ENCODE measurements at places on chromosomes 3 and 15.

DNA sequence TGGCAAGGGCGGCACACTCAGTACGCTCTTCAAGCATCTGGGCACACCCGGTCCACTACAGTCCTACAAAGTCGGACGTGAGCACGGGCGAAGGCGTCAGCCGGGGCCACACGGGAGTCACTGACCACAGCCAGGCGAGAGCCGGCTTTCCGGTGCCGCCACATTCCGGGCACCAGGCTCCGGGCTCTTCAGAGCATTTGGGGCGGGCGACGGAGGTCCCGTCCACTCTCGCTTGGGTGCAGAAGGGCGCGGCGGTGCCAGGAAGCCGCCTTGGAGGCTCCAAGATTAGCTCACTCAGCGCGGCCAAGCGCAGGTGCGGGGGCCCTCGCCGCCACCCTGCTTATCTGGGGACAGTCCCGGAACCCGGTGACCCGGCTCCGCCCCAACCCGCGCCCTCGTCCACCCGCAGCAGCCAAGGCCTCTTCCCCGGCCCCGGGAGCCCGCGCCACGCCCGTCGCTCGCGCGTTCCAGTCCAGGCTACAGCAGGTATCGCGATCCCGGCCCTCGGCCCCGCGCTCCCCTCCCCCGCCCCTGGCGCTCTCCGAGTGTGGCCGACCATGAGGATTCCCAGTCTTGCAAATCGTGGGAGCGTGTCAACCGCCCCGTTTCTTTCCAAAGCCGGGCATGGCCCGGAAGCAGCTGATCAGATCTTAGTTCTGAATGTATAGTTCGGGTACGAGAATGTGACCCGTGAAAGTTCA, at the start of gene ADPRH:
TSS of gene ADPRH (plus strand) at position 127 of the 701 bp plus-strand sequence. CDS start 2,678 bp downstream, outside the sequence.
- DNase-seq: no peak

DNA sequence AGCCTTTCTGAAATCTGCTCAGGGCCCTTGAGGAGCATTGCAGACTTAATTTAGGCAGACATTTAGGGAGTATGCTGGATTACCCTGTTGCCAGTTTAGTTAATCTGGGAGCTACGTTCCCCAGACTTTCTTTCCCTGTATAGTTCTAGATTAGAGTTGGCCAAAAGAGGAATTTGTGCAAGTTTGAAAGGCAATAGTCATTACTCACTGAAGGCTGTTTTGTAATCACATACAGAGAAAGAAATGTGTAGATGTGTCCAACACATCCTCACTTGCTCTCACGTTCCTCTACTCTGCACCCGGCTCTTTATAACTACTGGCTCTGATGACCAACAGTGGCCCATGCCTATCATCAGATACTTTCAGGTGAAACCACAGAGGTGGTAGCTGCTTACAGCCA, 24.2 kb downstream of the MASP1 start:
- no peak for DNase-seq

- no peak for DNase-seq
Observed at GRCh38 chr3:197356275-197356674, 57.9 kb upstream of the DLG1 start.

- no peak for DNase-seq
Observed at GRCh38 chr3:158668506-158668905, 3.9 kb downstream of the LXN start.

DNA sequence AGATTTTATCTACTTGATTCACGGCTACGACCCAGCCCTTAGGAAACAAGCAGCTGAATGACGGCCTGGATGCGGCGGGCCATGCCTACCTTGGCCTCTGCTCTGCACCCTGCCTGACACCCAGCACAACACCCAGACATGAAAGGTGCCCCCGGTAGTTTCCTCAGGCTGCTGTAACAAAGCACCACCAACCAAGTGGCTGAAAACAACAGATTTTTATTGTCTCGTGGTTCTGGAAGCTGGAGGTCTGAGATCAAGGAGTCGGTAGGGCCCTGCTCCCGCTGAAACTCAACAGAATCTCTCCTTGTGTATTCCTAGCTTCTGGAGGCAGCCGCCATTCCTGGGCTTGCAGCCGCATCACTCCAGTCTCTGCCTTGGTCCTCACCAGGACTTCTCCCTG, 111.7 kb downstream of the ADCY5 start:
- no peak for DNase-seq

DNA sequence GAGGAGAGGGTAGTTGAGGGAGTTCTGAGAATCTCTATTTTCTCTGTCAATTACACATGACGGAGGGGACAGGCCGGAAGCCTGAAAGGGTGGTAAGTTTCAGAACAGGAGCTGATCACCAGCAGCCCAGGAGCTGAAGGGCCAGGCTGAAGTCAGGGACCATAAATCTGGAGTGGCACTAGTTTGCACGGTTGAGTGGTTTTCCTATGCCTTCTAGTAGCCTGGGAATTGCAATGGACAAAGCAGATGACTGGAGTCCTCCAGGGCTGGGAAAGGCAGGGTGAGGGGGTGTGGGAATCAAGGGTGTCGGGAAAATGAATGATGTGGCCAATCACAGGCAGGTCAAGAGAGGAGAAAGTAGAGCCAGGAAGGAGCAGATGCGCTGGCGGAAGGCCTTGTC, 72.5 kb downstream of the MAGEF1 start:
- no peak for DNase-seq

GRCh38 chr15:31409171-31409570, 82.5 kb downstream of the KLF13 start:
- DNase-seq: no peak

GRCh38 chr3:135349254-135349948, 554.3 kb downstream of the EPHB1 start:
- no peak for DNase-seq

DNA sequence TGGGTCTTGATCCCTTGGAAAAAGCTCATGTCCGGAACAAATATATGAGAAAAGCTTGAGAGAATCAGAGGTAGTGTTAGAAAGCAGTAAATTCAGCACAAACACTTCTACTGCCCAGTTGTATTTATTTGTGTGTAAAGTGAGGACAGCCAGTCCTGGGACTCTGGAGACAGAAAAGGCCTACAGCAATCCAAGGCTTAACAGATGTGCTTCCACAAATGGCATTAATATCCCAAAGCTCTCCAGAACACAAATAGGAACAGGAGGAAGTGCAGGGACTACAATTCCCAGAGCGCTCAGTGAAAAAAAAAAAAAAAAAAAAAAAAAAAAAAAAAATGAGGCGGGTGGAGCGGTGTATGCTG, 390 bp upstream of the AP2M1 start:
- DNase-seq: no peak

GRCh38 chr15:79538527-79538926, 106.4 kb downstream of the MINAR1 start:
- no peak for DNase-seq

GRCh38 chr3:179599531-179599930, 4.9 kb downstream of the MRPL47 start:
- DNase-seq: no peak

DNA sequence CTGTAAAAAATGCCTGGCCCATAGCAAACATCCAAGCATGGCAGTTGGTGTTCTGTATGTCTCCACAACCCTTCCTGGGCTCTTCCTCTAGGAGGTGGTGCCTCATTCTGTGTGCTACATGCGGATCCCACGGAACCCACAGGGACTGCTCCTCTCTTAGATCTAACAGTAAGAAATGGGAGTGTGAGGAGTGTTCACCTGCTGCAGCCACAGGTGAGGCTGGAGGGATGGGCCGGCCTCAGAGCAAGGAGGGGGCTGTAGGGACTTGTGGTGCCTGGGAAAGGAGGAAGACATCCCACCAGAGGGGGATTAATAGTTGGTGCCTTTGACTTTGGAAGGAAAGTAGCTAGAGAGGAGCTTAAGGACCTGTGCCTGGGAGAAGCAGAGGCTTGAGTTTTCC, 22.2 kb downstream of the SEMA3G start:
- no peak for DNase-seq

GRCh38 chr3:42368861-42369260, 41.5 kb downstream of the LYZL4 start:
- no peak for DNase-seq

- DNase-seq: no peak
Observed at GRCh38 chr3:156558389-156558788, 3.5 kb upstream of the SSR3 start.

DNA sequence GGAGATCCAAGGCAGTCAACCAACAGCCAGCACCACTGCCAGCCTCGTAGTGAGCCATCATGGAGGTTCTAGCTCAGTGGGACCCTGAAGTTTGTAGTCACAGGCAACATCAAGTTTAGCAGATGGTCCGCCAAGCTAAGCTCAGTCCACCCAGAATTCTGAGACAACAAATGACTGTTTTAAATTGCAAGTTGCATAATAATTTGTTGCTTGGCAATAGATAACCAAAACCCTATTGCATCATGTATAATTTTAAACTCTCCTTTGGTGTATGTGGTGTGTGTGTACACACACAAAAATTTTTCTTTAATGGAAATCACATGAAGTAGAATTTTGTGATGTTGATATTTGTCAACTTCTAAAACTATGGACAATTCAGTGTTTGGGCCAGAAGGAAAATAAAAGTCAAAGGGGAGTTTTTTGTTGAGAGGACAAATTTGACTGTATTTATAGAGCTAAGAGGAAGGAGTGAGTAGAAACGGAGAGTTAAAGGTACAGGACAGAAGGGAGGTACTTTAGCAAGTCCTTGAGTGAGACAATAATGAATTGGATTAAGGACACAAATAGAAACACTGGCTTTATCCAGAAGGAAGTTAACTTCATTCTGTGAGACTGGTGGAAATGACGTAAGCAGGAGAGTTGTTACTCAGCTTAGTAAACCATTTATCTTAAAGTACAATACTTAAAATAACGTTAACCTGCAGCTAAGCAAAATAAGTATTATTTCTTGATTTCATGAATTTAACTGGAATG, 83.6 kb downstream of the NCEH1 start:
- DNase-seq: no peak

DNA sequence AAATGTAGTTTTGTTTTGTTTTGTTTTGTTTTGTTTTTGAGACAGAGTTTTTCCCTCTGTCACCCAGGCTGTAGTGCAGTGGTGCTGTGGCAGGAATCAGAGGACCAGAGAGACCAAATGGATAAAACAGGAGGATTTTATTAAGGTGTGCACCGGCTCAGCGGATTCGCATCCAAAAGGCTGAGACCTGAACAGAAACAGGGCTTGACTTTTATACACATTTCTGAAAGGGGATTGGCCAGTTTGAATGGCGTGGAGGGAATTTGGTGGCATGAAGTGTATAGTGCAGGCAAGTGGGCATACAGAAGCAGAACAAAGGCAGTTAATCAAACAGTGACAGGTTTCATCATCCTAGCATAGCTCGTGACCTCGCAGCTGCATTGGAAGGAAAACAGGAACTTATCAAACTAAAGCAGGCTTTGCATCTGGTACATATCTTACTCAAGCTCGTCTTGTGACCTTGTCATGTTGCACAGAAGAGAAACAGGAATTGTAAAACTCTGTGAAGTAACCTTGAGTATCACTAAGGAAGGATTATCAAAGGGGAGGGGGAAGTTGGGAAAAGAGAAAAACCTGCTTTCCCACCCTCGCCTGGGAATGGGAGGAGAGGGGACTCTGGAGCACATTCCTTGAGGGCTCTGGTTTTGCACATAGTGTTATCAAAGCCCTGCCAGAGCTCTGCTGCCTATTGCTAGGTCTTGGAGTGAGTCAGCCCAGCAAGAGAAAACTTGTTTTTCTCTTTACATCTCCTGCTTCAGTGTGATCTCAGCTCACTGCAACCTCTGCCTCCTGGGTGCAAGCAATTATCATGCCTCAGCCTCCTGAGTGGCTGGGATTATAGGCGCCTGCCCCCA, 38.5 kb downstream of the C3orf62 start:
- DNase-seq: no peak

DNA sequence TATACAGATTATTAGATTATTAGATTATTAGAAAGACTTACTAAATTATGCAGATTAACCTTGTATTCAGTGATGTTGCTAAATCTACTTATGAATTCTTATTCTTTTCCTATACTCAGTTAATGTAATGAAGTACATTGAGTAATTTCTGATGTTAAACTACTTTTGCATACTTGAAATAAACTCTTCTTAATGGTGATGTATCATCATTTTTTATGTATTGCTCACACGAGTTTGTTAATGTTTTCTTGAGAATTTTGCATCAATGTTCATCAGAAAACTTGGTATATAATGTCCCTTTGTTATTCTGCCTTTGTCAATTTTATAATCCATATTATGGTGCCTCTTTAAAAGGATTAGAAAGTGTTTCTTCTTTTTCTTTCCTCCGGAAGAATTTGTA, 163.2 kb upstream of the COL8A1 start:
- DNase-seq: no peak

- DNase-seq: no peak
Observed at GRCh38 chr3:100100425-100100824, 13.9 kb downstream of the FILIP1L start.

GRCh38 chr15:77921664-77922063, 155.8 kb downstream of the TBC1D2B start:
- DNase-seq: no peak

- DNase-seq: no peak
Observed at GRCh38 chr3:115683773-115684172, 60.5 kb downstream of the GAP43 start.

DNA sequence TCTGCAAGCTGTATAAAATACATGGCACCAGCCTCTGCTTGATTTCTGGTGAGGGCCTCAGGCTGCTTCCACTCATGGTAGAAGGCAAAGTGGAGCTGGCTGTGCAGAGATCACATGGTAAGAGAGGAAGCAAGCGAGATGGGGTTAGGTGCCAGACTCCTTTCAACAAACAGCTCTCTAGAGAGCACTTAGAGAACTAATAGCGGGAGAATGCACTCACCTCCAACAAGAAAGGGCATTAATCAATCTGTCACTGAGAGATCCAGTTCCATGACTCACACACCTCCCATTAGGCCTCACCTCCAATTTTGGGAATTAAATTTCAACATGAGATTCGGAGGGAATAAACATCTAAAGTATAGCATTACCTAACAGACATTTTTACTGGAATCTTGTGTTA, 644.1 kb upstream of the ARRDC4 start:
- no peak for DNase-seq

DNA sequence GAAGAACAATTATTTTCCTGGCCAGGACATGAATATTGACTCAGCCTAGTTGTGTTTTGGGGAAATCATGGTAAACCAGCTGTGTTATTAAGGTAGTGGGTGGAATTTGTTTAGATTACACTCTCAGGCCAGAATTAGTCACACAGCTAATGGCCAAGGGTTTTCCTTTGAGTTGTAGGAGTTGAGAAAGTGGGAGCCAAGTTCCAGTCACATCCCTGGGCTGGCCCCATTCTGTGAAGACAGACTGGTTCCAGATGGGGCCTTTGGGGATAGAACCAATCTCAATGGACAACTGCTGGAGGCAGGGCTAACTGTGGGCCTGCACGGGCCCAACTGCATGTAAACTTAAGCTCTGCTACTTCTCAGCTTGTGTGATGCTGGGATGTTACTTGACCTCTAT, 1.4 kb upstream of the RASL12 start:
- no peak for DNase-seq

- no peak for DNase-seq
Observed at GRCh38 chr3:188911026-188911850, 260.5 kb upstream of the TPRG1 start.

DNA sequence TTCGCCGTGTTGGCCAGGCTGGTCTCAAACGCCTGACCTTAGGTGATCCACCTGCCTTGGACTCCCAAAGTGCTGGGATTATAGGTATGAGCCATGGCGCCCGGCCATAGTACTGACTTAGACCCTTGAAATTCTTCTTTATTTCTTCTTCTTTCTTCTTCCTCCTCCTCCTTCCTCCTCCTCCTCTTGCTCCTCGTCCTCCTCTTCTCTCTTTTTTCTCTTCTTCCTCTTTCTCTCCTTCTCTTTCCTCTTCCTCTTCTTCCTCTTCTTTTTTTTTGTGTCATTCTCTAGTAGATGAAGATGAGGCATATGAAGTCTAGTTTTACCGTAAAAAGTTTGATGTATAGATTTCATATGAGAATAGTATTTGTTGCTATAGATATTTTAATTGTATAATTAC, 9.3 kb downstream of the RPL15 start:
- no peak for DNase-seq

GRCh38 chr15:84112025-84112424, 123.5 kb upstream of the GOLGA6L4 start:
- no peak for DNase-seq

Measured in stimulated activated CD8-positive, alpha-beta memory T cell treated with anti-CD3 and anti-CD28 coated beads, Interleukin-4, amount 100 ng/mL, for 4 hours (primary cell).